ENCODE measurements at places on chromosomes 13 and 19.
A peak's percentile ranks its signal among the peaks of the same experiment; 100 is the strongest.

DNA sequence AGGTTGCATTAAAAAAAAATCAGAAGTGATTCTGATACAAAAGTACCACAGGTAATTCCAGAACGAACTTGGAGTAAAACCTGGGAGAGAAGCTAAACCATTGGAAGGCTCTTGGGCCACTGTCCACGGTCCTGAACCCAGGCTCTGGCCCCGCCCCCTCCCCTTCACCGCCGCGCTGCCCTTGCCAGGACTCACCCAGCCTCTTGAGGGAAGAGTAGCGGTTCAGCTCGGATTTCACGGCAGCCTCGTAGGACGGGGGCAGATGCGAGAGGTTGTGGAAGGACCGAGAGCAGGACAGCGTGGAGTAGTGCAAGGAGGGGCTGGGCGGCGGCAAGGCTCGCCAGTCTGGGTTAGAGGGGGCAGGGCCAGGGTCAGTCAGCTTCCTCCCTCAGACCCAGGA is 5.7 kb downstream of the SHISA7 start:
- DNase-seq: peak; percentile 83

DNA sequence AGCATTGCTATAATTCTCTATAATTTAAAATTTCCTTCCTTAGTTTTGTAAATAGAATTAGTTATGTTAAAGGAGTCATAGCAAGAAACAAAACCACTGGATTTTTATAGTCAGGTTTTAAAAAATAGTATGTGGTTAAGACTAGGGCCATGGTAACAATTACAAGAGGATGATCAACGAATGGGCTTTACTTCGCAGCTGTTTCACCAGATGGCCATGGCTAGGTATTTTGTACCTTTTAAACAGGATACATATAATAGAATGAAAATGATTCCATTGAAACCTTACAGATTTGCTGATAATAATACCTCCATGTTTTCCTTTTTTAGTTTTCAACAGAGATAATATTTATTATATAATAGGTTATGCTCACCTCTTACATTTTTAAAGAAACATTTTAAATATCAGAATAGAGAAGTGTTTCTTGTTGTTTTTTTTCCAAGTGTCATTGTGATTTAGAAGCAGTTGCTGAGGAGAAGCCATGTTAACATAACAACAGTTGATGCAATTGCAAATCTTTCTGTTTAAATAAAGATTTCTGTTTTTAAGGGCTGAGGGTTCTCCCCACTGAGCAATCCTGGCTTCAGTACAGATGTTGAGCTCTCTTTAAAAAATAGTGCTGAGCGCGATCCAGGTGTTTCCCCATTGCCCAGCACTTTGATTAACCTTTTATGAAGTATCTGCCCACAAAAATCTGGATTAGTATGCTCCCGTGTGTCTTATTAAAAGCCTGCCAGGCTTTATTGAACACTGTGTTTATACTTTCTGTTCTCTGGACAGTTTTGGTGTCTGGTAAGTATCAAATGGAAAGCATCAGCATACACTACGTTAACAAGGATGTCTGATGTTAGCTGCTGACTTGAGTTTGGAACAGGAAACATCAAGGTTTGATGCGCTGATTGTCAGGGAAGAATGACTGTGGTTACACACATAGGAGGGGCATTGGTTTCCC is 205.3 kb downstream of the HS6ST3 start:
- DNase-seq: no peak

DNA sequence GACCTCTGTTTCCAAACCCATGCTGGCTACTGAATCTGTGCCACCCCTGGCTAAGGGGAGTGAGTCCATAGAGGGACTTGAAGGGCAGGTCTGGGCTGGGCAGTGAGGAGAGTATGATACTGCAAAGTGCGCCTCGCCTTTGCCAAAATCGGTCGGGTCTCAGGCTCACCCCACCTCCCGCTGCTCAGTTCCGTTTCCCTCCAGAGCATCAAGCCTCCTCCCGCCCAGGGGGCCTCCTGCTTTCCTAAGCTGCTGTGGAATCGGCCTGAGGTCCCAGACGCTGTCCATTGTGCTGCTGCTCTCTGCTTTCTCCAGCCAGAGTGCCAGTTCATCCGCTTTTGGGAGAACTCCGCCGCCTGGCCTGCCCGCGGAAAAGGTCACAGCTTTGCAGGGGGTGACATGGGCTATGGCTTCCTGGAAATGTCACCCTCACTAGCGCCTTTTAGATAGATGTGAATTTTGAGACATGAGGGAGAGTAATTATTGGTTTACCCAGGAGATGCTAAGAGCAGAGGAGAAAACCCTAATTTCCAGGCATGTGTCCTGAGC is 1418.4 kb downstream of the UQCRFS1 start:
- peak; percentile 38 for DNase-seq

DNA sequence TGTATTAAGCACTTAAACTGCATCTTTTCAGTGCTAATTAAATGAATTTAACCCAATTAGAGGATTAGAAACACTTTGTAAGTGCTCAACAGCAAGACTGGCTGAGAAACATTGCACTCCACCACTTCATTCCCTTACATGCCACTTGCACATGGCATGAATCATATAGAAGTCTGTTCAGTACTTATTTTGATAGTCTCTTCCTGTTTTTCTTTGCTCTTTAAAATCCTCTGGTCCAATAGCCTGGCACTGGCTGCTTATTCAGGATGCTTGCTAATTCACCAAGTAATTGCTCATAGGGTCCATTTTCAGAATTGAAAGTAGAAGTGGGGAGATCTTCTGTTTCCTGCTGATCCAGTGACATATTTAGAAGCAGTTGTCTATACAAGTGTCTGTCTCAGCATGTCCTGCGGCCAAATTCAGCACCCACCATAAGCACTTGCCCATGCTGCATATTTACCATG is 900.1 kb downstream of the PCDH9 start:
- no peak for DNase-seq

DNA sequence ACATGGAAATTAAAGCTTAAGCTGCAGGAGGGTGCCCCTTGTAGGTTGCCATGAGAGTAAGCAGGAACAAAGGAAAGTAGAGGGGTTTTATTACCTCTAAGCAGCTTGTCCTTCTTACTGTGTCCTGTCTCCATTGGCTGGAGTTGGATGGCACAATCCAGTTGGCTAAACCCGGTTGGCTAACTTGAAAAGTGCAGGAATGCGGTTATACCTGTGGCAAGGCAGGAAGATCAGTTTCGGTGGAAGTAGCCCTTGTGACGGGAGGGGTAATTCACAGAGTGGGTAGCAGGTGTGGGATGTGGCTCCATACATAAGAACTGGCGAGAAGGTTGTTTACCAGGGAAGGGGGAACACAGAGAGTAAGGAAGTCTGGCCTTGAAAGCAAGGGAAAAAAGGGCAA is 3.2 kb downstream of the ZNF726 start:
- no peak for DNase-seq

GRCh38 chr13:29581666-29582065 is 13.8 kb downstream of the SLC7A1 start:
- DNase-seq: no peak

GRCh38 chr19:19662871-19663255 is 613 bp downstream of the ATP13A1 start:
- no peak for DNase-seq

GRCh38 chr13:73065665-73066340 is 7.0 kb downstream of the KLF5 start:
- no peak for DNase-seq

GRCh38 chr19:29598036-29598435 is 8.0 kb upstream of the POP4 start:
- no peak for DNase-seq

- no peak for DNase-seq
These were observed at the start of gene DOCK9 for GRCh38 chr13:98977568-98978265. Gene DOCK9, minus strand, starts transcription at chr13:98978064. Its CDS starts 155 bp downstream, at chr13:98977909.

DNA sequence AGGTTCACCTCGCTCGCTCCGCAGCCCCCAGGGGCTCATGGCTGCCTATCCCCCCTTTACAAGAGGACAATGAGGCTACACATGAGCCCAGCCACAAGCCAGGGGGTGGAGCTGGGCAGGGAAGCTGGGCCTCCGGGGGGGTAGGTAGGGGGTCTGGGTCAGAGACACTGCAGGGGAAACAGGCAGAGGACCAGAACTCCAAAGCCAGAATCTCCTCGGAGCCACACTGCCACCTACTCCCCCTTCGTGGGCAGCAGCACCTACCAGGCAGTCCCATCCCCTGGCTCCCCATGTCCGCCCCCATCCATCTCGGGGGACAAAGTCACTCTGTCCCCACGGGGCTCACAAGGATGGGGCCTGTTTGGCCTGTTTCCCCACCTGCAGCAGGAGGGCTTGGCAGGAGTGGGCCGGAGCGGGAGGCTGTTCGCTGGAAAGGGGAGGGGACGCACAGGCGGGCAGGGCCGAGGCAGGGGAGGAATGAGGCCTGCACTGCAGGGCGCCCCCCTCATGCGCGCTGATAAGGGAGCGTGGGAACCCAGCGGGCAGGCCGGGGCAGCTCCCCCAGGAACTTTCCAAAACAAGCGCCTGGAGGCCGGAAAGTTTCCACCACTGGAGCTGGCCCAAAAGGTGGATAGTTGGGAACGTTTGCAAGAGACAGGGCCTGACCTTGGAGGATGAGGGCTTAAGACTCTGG is 545 bp upstream of the ISYNA1 start:
- peak; percentile 78 for DNase-seq

- no peak for DNase-seq
These were observed 5.1 kb downstream of the DNMT1 start for GRCh38 chr19:10189616-10190015.

GRCh38 chr13:86383151-86383550 is 583.9 kb upstream of the SLITRK6 start:
- DNase-seq: no peak
